ENCODE measurements at places on chromosomes 11 and 22.

DNA sequence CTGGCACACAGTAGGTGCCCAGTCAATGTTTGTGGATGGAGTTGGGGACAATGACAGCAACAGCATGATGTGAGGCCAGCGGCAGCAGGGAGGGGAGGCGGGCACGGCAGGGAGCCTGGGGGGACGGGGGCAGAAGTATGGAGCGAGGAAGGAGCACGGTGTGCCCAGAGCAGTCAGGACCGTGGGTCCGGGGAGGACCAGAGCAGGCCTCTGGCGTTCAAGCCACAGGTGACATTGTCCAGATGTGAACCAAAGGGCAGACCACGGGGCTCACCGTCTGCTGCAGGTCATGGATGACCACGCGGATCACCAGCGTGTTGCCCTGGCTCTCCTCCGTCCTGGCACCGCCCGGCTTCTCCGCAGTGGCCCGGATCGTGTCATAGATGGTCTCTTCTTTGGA is 105.5 kb downstream of the SHANK2 start:
- no peak for DNase-seq

- no peak for DNase-seq
Measured at GRCh38 chr11:82906236-82906635, 4.7 kb downstream of the DDIAS start.

DNA sequence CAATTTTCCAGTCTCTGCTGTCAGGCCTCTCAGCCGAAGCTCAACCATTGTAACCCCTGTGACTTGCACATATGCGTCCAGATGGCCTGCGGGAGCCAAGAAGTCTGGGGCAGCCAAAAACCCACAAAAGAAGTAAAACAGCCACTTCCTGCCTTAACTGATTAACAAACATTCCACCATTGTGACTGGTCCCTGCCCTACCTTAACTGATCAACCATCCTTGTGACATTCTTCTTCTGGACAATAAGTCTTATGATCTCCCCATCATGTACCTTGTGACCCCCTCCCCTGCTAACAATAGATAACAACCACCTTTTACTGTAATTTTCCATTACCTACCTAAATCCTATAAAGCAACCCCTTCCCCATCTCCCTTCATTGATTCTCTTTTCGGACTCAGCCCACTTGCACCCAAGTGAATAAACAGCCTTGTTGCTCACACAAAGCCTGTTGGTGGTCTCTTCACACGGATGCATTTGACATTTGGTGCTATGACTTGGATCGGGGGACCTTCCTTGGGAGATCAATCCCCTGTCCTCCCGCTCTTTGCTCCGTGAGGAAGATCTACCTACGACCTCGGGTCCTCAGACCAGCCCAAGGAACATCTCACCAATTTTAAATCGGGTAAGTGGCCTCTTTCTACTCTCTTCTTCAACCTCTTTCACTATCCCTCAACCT is 1.3 kb upstream of the NDUFC2 start:
- DNase-seq, result no peak

- DNase-seq, result no peak
Measured at GRCh38 chr11:12156301-12157140, 46.1 kb downstream of the MICAL2 start.

DNA sequence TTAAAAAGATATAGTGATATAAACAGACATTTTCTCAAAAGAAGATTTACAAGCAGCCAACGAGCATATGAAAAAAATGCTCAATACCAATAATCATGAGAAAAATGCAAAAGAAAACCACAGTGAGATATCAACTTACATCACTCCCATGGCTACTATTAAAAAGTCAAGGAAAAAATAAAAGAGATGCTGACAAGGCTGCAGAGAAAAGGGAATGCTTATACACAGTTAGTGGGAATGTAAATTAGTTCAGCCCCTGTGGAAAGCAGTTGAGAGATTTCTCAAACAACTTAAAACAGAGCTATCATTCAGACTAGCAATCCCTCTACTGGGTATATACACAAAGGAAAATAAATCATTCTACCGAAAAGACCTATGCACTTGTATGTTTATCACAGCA is 97.1 kb upstream of the CARD18 start:
- DNase-seq, result no peak

GRCh38 chr22:46668116-46668515 is 47.9 kb downstream of the GRAMD4 start:
- no peak for DNase-seq
